ENCODE measurements at places on chromosomes 11 and 22.

- DNase-seq: no peak
These were observed 6.7 kb upstream of the AHNAK start for GRCh38 chr11:62553080-62553838.

- DNase-seq: no peak
These were observed 9.0 kb upstream of the TMEM121B start for GRCh38 chr22:17130199-17130598.

DNA sequence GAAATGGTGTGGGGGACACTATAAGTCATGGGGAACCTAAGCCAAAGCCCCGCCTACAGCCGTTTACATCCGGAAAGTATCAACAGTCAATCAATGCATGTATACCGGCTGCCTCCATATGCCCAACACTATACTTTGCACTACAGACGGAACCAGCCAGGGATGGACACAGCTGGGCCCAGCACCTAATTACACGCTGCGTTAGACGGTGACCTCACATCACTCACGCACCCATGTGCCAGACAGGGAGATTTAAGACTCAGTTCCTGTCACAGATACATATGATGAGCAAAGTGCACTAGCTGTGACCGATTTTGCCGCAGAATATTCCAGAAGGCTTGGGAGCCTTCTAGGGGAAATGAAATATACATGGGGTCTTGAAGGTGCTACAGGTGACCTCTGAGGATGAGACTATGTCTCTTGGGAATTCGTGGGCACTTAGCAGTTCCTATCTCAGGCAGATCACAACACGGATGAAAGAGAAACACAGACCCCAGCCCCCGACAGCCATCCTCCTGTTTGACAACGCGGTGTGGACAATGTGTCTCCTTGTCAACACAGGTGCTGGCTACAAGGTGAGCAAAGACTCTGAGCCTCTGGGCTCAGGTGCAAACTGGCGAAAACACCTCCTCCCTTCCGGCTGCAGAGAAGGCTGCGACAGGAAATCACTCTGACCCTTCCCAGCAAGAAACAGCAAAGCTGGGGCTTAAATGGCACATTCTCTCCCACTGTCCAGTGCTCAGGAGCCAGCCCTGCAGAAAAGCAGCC, 8.0 kb downstream of the AHNAK start:
- no peak for DNase-seq

GRCh38 chr11:119634301-119634700, 94.7 kb downstream of the NECTIN1 start:
- DNase-seq: no peak

DNA sequence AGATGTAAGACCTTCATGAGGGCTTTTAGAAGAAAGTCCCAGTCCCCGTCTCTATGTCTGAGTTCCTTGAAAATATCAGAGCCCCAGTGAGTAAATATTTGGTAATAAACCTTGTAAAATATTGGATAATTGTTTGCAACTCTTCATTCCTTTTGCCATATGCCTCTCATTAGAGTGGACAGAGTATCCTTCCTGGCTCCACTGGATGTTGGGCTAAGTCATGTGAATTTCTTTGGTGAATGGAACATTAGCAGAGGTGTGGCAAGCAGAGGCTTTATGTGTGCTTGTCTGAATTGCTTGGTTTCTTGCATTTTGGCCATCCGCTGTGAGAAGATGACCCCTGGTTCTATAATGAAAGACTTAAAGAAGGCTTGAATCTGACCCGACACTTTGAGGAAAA, 490.3 kb downstream of the METTL15 start:
- no peak for DNase-seq
